ENCODE measurements at places on chromosomes 5 and 9.

DNA sequence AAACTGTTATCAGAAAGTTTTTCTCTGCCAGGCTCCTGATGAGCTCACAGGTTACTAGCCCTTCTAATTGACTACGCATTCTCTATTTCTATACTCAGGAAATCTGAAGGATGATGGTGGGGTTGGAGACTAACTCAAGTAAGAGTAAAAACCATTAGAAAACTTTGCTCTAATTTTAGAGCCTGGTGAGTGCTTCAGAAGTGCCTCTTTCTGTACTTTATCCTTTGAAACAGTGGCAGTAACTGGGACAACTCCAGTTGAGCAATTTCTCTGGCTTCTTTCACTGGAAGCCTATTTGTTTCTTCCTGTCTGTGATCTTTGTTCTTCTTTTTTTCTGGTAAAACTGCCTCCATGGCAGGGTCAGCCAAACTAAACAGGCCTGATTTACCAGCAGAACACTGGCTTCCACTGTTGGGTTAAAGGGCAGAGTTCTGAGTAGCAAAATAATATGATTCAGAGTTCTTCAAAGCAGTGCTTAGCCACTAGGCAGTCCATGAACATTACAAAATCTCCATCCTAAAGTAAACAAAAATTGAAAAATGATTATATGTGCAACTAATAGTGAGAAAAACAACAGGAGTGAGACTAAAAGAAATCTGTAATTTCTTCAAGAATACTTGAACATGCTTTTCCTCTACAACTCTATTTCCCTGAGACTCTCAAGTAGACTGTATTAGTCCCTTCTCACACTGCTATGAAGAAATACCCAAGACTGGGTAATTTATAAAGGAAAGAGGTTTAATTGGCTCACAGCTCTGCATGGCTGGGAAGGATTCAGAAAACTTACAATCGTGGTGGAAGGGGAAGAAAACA, 79.8 kb downstream of the MROH2B start:
- no peak for DNase-seq

GRCh38 chr5:73213566-73213998, 40.6 kb downstream of the TMEM174 start:
- DNase-seq, result no peak

GRCh38 chr9:97534961-97535594, 33.6 kb downstream of the TMOD1 start:
- no peak for DNase-seq

- no peak for DNase-seq
Observed at GRCh38 chr9:135248721-135249120, 161.3 kb downstream of the OLFM1 start.

DNA sequence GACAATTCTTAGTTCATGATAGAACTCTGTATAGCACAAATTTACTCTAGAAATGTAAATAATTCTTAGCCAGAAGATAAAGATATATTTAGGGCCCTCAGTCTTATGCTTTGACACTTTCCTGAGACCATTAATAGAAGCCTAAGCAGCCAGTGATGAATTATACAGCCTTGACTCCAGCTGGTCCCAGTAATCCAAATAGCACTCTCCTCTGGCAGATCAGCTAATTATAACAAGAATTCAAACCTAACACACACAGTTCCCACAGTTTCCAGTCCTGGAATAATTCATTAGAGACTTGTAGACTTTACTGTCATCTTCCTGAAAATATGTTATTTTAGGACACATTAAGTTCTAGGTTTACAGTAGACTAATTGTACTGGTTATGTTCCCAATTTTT, 50.4 kb downstream of the SHOC1 start:
- DNase-seq, result no peak

GRCh38 chr9:36173861-36174260, 4.7 kb downstream of the CCIN start:
- DNase-seq, result no peak

GRCh38 chr9:27622693-27623340, 49.5 kb upstream of the C9orf72 start:
- DNase-seq, result peak; percentile 60

DNA sequence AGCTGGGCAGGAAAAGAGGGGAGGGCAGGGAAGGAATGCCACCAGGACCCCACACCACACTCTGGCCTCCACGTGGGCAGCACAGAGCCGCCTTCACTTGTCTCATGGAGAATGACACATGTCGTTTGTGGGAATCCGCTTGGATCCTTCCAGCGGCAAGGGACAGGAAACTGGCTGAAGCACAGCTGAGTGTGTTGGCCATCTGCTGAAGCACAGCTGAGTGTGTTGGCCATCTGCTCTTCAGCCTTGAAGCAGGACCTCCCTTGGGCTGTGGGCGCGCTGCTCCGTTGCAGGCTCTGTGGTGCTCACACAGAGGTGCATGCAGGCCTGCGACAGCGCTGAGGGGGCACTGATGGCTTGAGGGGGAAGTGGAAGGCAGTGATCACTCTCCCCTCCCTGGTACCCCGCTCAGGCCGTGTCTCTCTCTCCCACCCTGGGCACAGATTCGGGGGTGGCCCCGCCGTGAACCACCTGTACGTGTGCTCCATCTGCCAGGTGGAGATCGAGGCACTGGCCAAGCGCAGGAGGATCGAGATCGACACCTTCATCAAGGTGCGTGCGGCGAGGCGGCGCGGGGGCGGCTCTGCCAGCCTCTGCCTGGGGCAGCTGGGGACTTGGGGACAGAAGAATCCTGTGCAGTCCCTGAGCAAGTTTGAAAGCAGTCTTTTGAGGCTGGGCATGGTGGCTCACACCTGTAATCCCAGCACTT, 40.6 kb downstream of the USP20 start:
- no peak for DNase-seq

DNA sequence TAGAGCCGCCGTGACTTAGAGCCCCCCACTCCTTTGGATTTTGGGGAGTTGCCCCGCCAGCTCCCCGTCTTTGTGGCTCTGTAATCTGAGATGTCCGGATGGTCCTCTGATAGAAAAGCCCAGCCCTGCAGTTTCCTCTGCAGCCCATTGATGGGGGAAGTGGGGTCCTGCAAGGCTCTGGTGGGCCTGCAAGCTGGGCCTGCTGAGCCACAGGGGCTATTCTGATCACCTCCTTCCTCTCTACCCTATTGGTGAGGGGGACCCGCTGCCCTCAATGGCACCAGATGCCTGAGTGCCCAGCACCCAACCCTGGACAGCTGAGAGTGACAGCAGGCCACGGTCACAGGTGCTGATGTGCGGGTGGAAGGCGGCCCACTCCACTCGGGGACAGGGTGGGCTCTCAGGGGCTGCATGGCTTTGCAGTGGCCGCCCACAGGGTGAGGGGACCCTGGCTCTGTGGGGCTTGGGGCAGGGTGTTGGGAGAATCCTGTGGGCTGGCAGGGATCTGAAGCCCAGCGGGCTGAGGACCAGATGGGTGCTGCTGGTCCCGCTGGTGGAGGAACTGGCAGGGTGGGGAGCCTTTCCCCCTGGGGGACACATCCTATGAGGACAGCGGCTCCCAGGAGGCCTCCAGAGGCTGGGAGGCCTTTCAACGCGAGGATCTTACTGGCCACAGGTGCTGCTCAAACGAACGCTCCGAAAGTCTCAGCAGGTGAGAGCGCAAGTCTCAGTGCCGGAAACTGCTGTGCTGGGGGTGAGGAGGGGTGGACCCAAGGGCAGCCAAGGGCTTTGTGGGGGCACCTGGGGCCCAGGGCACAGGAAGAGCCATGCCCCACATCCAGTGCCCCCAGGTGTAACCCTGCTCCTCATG, 30.0 kb upstream of the LPCAT1 start:
- no peak for DNase-seq

- DNase-seq, result no peak
Observed at GRCh38 chr9:125986966-125987365, 239.8 kb downstream of the PBX3 start.

- DNase-seq, result no peak
Observed at GRCh38 chr5:140969880-140970279, 3.6 kb downstream of the PCDHAC2 start.

- DNase-seq, result no peak
Observed at GRCh38 chr5:166602271-166602670, 1689.2 kb upstream of the WWC1 start.

DNA sequence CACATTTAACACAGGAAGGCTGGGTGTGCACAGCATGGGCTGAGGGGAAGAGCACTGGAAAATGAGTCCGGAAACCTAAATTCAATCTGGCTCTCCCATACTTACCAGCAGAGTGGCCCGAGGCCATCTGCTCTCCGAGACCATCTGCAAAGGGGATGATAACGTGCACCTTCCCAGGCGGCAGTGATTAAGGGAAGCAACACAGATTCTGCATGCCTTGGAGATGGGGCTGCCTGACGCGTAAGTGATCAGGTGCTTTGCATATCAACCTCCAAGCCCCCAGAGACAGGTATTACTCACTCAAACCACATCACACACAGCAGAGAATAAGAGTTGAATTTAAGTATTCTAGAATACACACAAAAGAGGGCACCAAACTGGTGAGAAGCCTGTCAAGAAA, 9.1 kb downstream of the EPB41L4B start:
- no peak for DNase-seq

DNA sequence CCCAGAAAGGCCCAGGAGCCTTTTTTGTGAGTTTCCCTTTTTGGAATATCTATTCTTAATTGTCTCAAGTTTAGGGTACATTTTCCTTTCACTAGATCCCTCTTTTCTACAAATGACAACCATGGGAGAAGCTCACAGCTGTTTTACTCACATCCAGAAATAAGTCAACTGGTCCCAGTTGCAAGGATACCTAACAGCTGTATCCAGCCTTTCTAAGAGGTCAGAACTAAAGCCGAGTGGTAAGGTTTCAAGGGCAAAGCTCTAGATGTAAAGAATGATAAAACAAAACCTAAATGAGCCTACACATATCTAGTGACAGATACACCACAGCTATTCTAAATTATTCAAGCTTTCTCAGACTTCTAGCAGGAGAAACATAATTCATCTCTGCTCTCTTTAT, 4.4 kb downstream of the FGF10 start:
- no peak for DNase-seq

DNA sequence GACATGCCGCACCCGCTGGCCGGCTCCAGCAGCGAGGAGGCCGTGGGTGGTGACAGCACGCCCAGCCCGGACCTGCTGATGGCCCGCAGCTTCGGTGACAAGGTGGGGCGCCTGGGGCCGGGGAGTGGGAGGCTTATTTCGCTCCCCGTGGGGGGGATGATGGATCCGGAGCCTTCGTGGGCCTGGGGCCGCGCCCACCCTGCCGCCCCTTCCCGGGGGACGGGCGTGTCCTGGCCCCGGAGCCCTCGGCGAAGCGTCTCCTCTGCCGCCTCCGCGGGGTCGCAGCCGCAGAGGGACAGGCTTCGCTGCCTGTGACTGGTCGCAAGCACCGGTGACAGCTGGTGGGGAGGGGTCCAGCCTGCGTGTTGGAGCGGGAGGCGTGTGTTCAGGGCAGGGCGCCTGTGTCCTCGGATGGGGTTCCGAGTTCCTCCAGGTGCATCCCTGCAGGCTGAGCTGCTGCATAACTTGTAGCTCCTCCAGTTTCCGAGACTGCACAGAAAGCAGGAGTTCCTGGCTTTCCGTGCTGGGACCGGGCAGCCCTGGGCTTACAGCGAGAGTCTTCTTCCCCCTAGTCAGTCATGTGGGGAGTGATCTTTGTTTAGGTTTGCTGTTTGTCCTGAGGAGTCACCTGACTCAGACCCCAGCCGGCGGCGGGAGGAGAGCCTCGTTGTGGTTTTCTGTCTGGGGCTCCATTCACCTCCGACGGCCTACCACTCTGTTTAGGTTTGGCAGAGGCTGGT, 666 bp downstream of the SNX30 start:
- peak; percentile 76 for DNase-seq

DNA sequence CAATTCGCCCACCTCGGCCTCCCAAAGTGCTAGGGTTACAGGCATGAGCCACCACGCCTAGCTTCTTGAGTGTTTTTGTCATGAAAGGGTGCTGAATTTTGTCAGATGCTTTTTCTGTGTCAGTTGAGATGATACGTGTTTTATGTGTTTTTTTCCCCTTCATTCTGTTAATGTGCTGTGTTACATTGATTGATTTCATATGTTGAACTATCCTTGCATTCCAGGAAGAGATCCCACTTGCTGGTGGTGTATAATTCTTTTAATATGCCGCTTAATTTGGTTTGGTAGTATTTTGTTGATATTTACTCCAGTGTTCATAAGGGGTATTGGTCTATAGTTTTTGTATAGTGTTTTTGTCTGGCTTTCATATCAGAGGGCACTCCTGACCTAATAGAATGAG, 13.6 kb downstream of the ZBTB43 start:
- peak; percentile 19 for DNase-seq

GRCh38 chr5:150904479-150905311, at the start of gene ZNF300:
Gene ZNF300, minus strand, starts transcription at chr5:150904980. Its CDS starts 1,825 bp downstream, at chr5:150903155.
- peak; percentile 84 for DNase-seq

GRCh38 chr9:137383081-137383783, 39.7 kb downstream of the EXD3 start:
- DNase-seq, result peak; percentile 34

DNA sequence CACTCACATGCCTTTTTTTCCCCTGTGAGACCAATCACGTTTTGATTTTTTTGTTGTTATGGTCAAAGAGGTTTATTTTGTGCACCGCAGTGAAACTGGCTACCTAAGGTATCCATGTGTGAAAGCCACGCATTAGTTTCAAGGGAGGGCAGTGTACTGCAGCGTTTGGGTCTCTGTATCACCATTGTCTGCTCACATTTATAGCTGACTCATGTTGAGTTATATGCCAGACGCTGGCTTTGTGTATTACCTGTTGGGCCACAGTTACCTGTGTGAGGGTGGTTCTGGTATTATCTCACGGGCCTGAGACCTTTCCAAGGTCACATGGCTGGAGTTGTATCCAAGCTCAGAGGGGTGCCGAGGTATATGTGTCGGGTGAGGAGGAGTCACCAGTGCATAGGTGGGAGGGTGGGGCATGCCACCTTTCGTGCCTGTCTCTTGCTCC, 75.8 kb downstream of the ARHGAP26 start:
- no peak for DNase-seq

DNA sequence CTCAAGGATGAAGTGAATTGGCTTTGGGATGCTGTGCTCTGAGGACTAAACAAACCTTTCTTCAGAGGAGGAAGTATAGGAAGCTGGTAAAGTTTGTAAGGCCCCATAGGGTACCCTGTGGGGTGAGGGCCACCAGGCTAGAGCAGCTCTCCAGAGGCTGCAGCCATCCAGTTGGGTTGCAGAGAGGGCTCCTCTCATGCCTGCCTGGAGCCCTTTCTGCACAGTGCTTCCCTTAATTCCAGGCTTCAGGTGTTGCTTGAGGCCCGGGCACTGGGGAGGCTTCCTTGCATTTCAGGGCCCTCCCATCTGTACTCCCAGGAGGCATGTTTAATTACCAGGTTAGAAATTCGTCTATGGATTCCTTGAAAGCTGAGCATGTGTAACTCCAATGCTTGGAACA, 95.3 kb upstream of the FSTL4 start:
- no peak for DNase-seq

GRCh38 chr9:114910541-114910940, 19.9 kb downstream of the TNFSF8 start:
- DNase-seq, result no peak

DNA sequence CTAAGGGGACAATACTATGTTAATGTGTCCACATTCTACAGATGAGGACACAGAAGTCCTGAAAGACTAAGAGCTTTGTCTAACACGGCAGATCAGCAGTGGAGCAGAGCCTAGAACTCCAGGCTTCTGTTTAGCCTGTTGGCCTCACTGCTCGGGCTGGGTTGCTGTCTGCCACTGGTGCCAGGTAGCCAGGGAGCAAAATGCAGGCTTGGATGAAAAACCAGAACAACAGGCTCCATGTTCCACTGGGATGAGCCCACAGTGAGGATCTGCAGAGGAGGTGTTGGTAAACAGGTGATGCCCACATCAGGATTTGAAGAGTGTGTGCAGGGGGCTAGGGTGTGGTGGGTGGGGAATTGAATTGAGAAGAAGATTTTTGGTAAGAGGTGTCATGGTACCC, 114.0 kb upstream of the TBC1D2 start:
- DNase-seq, result no peak

- DNase-seq, result peak; percentile 7
Observed at GRCh38 chr9:94718936-94719335, 7.6 kb upstream of the AOPEP start.

- DNase-seq, result peak; percentile 71
Observed at GRCh38 chr5:81633891-81634290, 117.0 kb downstream of the SSBP2 start.

Measured in hematopoietic multipotent progenitor cell treated with erythropoietin and hydrocortisone succinate and interleukin-3 and kit ligand, for 4 days (in vitro differentiated cells).